ENCODE measurements at places on chromosomes 5 and 9.

- peaks cover 9% of the 10 kb centered on the region for H3K27me3 ChIP-seq
- H3K4me3 ChIP-seq: no peak overlapping the region
- H3K27ac ChIP-seq: no peak overlapping the region
- no peaks in the 10 kb centered on the region for H3K36me3 ChIP-seq
- DNase-seq: no peak
These were observed 182.1 kb downstream of the SNCAIP start for GRCh38 chr5:122494109-122494508.

GRCh38 chr9:76886318-76886717, 19.6 kb downstream of the PRUNE2 start:
- peaks cover 5% of the 10 kb centered on the region for H3K27me3 ChIP-seq
- no peaks in the 10 kb centered on the region for H3K36me3 ChIP-seq
- no peak for DNase-seq
- H3K4me1 ChIP-seq: no peaks in the 10 kb centered on the region

GRCh38 chr5:163670036-163670435, 164.6 kb downstream of the MAT2B start:
- H3K27ac ChIP-seq: no peak overlapping the region
- no peaks in the 10 kb centered on the region for H3K4me1 ChIP-seq
- H3K36me3 ChIP-seq: no peaks in the 10 kb centered on the region

- DNase-seq: no peak
- H3K27ac ChIP-seq: no peak overlapping the region
- no peaks in the 10 kb centered on the region for H3K36me3 ChIP-seq
- no peak overlapping the region for H3K4me3 ChIP-seq
- H3K4me1 ChIP-seq: no peaks in the 10 kb centered on the region
These were observed 60.6 kb upstream of the ZFR start for GRCh38 chr5:32504989-32505596.

DNA sequence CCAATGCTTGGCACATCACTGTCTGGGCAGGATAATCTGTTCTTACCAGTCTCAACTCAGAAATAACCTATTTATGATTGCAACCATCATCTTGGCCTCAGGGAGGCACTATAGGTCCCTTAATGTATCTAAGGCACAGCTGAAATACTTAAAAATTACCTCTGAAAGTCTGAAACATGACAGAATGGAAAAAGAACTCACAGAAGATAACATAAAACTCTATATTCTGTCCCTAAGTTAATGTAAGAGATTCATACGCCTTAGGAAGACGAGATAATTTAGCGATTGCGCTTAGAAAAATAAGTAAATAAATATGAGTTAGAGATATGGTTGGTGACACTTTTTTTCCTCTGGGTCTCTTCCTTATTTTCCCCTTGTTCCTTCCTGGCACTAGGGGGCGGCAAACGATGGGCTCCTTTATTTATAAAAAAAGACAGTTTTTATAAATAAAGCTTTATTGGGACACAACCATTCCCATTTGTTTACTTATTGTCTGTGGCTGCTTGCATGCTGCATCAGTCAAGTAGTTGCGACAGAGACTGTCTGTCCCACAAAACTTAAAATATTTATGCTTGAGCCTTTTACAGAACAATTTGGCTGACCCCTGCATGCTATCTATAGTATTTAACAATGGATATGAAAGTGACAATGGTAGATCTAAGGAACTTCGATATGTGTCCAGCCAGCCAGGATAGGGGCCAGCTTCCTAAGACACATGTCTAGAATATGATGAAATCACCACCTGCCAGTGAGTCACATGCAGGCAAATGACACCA, 79.6 kb downstream of the PDE4D start:
- peaks cover 2% of the 10 kb centered on the region for H3K4me1 ChIP-seq
- H3K27ac ChIP-seq: no peak overlapping the region
- H3K27me3 ChIP-seq: peaks cover 35% of the 10 kb centered on the region
- H3K36me3 ChIP-seq: no peaks in the 10 kb centered on the region
- no peak for DNase-seq

DNA sequence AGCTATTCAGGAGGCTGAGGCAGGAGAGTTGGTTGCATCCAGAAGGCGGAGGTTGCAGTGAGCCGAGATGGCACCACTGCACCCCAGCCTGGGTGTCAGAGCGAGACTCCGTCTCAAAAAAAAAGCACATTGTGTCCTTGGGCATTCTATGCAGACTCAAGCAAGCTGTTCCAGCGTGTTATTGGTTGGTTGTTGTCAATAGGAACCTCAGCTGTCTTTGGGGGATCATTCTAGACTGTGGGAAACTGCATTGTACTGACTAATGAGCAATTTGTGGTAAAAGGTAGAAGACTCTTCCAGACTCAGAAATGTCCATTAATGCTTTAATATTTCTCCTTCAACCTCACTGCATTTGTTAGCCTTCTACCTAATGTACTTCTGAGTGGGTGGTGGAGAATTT, 379.5 kb upstream of the GRAMD2B start:
- H3K36me3 ChIP-seq: no peaks in the 10 kb centered on the region
- no peaks in the 10 kb centered on the region for H3K4me1 ChIP-seq
- DNase-seq: no peak
- no peaks in the 10 kb centered on the region for H3K27me3 ChIP-seq

GRCh38 chr5:97508864-97509263, 325.8 kb upstream of the RIOK2 start:
- H3K36me3 ChIP-seq: peaks cover 2% of the 10 kb centered on the region
- H3K27ac ChIP-seq: no peak overlapping the region
- no peaks in the 10 kb centered on the region for H3K4me1 ChIP-seq
- H3K4me3 ChIP-seq: no peak overlapping the region
- DNase-seq: no peak

DNA sequence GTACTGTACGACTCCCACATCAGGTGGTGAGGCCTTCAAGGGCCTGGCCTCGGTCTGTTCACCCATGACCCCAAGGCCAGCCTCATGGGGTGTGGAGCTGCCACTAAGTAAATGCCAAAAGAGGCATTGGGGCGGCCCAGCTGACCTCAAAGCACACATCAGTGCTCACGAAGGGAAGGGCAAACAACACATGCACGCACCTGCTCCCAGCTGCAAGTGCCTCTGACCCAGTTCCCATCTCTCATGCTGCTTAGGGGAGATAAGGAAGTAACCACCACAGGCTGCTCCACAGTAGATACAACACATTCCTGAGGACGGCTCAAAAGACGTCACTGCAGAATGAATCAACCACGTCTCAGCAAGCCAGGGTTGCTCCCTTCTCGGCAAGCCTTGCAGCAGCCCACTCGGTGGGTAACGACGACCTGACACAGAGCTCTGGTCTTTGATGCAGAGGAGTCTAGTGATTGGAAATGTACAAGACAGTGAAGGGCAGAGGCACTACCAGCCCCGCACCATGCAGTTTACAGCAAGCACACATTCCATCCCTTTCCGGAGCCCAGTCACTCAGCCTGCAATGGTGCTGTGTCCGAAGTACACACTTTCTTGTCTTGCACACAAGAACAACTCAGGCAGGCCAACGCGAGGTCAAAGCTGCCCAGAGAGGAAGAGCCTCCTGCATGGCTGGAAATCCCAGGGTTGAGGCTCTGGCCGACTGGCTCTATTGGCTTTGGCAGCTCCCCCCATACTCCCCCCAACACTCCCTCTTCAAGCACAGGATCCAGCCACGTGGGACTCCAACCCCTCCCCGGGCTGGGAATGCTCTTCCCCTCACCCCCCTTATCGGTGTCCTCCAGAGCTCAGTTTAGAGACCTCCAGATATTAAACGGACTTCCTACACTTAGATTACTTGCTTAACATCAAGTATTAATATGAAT, 31.8 kb downstream of the FABP6 start:
- no peak overlapping the region for H3K4me3 ChIP-seq
- peaks cover 46% of the 10 kb centered on the region for H3K27me3 ChIP-seq
- no peak overlapping the region for H3K27ac ChIP-seq
- no peak for DNase-seq

DNA sequence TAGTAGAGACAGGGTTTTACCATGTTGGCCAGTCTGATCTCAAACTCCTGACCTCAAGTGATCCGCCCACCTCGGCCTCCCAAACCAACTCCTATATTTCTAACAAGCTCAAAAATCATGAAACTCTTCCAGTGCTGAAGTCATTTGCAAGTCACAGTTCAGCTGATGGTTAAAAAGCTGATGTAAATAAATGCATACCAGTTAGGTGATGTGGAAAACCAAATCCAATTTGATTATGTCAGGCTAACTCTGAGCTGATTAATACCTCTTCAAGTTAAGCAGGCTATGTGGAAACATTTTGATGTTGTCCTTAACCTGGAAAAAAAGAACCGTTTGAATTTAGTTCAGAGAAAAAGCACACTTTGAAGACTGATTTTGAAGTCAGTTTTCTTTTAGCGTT, 51.0 kb downstream of the TMEM252 start:
- H3K27ac ChIP-seq: no peak overlapping the region
- no peak for DNase-seq
- no peaks in the 10 kb centered on the region for H3K4me1 ChIP-seq

DNA sequence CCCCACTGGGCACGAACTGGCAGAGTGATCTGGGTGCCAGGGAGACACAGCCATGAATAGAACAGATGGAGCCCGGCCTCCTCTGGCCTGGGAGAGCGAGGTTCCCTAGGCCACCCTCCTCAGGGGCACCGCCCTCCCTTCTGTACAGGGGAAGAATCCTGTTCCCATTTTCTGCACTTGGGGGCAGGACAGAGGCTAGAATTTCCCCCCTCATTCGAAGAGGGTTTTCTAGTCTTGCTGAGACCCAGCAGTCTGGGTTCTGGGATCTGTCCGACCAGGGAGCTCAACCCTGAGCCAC, 52.7 kb downstream of the COL5A1 start:
- H3K4me1 ChIP-seq: peaks cover 8% of the 10 kb centered on the region
- peaks cover 3% of the 10 kb centered on the region for H3K36me3 ChIP-seq
- peaks cover 6% of the 10 kb centered on the region for H3K27me3 ChIP-seq
- no peak for DNase-seq
- H3K27ac ChIP-seq: no peak overlapping the region

DNA sequence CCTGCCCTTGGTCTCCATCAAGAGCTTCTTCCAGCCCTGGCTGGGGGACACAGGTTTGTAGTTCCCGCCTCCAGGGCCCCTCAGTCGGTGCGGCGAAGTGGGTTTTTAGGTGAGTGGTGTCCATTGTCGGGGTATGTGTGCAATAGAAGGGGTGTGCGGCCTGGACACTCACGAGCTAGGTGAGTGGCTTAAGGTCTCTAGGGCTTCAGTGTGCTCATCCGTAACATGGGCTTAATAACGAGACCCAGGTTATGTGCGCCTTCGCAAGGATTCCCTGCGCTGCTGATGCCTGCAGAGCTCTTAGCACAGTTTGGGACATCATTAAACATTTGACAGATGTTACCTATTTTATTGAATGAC, 656 bp downstream of the CEP78 start:
- H3K27me3 ChIP-seq: no peaks in the 10 kb centered on the region
- H3K27ac ChIP-seq: peak overlapping the region; percentile 96
- peaks cover 14% of the 10 kb centered on the region for H3K36me3 ChIP-seq

- DNase-seq: no peak
- no peaks in the 10 kb centered on the region for H3K36me3 ChIP-seq
- peak within 1 kb of the TSS; percentile 90 for H3K4me3 ChIP-seq
- H3K27ac ChIP-seq: peak within 1 kb of the TSS; percentile 86
- H3K27me3 ChIP-seq: peaks cover 65% of the 10 kb centered on the region
These were observed at the start of gene PPP1R26 for GRCh38 chr9:135479469-135480052. PPP1R26 (plus strand) TSS chr9:135479782; CDS start chr9:135484511, 4,729 bp downstream.

DNA sequence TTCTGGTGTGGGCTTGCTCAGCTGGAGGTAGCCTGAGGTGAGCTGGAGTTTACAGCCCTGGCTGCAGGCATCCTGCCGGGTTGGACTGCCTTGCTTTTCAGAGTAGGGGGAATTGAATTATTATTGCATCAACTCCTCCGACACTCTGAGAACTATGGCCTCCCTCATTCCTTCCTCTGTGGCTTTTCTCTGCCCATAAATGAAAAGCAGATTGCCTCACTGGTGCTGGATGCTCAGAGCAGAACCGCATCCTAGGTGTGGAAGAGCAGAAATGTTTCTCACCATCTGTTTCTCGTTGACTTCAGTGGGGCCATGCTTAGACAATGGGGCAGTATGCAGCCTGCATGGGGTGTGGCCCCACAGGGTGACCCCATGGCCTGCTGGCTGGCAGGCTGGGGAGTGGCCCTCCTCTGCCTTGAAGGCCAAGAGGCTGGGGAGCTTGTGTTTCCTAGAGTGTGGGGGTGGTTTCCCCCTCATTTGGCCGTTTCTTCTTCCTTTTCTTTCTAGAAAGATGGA, 27.3 kb upstream of the TGFBI start:
- DNase-seq: no peak
- H3K27me3 ChIP-seq: peaks cover 42% of the 10 kb centered on the region
- no peaks in the 10 kb centered on the region for H3K4me1 ChIP-seq
- no peak overlapping the region for H3K4me3 ChIP-seq
- no peaks in the 10 kb centered on the region for H3K36me3 ChIP-seq
- no peak overlapping the region for H3K27ac ChIP-seq

- no peaks in the 10 kb centered on the region for H3K4me1 ChIP-seq
- no peaks in the 10 kb centered on the region for H3K36me3 ChIP-seq
- H3K27me3 ChIP-seq: peaks cover 12% of the 10 kb centered on the region
- no peak for DNase-seq
- no peak overlapping the region for H3K27ac ChIP-seq
These were observed 100.0 kb upstream of the CXCL14 start for GRCh38 chr5:135678640-135679268.

DNA sequence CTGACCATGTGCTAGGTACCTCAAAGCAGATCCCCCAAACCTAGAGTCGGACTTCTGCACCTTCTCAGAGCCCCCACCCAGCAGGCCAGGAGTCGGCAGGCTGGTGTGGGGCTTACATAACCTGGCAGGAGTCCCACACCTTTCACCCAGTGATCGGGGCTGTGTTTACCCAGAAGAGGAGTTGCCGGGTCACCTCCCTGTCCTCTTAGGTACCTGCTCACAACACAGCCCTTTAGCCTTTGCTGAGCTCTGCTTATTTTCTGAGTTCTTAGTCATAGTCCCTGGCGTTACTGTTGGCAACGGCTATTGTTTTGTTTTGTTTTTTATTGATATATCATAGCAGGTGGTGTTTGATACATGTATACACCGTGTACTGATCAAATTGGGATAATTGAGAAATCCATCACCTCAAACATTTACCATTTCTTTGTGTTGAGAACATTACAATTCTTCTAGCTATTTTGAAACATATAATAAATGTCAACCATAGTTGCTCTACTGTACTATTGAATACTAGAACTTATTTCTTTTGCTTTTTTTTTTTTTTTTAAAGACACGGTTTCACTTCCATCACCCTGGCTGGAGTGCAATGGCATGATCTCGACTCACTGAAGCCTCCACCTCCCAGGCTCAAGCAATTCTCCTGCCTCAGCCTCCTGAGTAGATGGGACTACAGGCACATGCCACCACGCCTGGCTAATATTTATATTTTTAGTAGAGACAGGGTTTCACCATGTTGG, 10.4 kb upstream of the EEIG1 start:
- no peak for DNase-seq
- peak overlapping the region; percentile 60 for H3K27ac ChIP-seq
- H3K27me3 ChIP-seq: no peaks in the 10 kb centered on the region
- H3K36me3 ChIP-seq: no peaks in the 10 kb centered on the region

- H3K4me3 ChIP-seq: no peak overlapping the region
- no peak overlapping the region for H3K27ac ChIP-seq
- no peaks in the 10 kb centered on the region for H3K36me3 ChIP-seq
- peaks cover 54% of the 10 kb centered on the region for H3K27me3 ChIP-seq
These were observed 64.0 kb upstream of the CCL21 start for GRCh38 chr9:34773955-34774354.
